ENCODE measurements at places on chromosomes 1 and 21. TPM values are rescaled to one million over a fixed set of nuclear protein-coding genes. Genes with fewer than 3 reads are reported as not detected.

- H3K27ac ChIP-seq: no peak overlapping the region
- DNase-seq: no peak
- no peak overlapping the region for H3K4me3 ChIP-seq
- no peaks in the 10 kb centered on the region for H3K4me1 ChIP-seq
- H3K27me3 ChIP-seq: no peaks in the 10 kb centered on the region
These were observed 19.5 kb downstream of the DIO1 start for GRCh38 chr1:53913352-53914033.

DNA sequence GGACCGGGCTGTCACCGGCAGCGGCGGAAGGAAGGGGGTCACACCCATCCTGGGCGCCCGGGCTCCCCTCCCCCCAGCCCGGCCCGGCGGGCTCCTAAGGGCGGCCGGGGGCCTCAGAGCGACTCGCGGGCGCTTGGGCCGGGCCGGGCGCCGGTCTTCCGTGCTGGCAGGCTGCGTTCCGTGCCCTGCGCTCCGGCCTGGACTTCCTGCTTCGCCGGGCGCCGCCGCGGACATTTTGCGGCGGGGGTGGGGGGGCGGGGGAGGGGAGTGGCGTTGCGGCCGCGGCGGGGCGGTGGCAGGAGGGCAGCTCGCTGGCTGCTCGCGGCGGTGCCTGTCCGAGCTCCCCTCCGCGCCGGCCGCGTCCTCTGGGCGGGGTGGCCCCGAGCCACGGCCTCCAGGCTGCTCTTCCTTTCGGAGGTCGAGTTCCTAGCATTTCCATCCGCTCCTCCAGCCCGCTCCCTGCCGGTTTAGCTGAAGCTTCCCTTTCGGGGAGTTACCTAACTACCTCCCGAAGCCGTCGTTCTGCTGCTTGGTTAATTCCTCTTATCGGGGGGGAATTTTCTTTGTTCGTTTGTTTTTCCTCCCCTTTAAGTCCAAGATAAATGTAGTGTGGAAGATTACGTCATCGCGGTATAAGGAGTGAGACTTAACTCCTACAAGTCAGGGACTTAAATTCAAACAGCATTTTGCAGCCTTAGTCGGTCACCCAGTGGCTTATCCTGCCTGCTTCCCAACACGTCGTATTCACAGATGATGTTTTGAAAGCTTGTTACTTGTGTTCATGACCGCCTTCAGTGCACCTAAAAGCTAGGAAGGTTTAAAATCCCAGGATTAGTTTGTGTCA, 730 bp downstream of the CDC42 start:
- peaks cover 40% of the 10 kb centered on the region for H3K4me1 ChIP-seq
- peak; percentile 60 for DNase-seq
- no peaks in the 10 kb centered on the region for H3K27me3 ChIP-seq
- peak overlapping the region; percentile 100 for H3K4me3 ChIP-seq
- peak overlapping the region; percentile 99 for H3K27ac ChIP-seq

GRCh38 chr1:114462341-114462740, 48.7 kb downstream of the TRIM33 start:
- H3K27me3 ChIP-seq: no peaks in the 10 kb centered on the region
- H3K4me3 ChIP-seq: no peak overlapping the region
- no peak overlapping the region for H3K27ac ChIP-seq
- H3K36me3 ChIP-seq: no peaks in the 10 kb centered on the region

The IPO13 gene
- 36.4 TPM for total RNA-seq

The CFHR1 gene
- not detected for total RNA-seq

The TPTE gene
- not detected for total RNA-seq

The GUCA2B gene
- not detected for total RNA-seq

The KCNA10 gene
- total RNA-seq: not detected

Data from adrenal gland (tissue), 19 donors.